ENCODE measurements at places on chromosomes 3 and 15.

DNA sequence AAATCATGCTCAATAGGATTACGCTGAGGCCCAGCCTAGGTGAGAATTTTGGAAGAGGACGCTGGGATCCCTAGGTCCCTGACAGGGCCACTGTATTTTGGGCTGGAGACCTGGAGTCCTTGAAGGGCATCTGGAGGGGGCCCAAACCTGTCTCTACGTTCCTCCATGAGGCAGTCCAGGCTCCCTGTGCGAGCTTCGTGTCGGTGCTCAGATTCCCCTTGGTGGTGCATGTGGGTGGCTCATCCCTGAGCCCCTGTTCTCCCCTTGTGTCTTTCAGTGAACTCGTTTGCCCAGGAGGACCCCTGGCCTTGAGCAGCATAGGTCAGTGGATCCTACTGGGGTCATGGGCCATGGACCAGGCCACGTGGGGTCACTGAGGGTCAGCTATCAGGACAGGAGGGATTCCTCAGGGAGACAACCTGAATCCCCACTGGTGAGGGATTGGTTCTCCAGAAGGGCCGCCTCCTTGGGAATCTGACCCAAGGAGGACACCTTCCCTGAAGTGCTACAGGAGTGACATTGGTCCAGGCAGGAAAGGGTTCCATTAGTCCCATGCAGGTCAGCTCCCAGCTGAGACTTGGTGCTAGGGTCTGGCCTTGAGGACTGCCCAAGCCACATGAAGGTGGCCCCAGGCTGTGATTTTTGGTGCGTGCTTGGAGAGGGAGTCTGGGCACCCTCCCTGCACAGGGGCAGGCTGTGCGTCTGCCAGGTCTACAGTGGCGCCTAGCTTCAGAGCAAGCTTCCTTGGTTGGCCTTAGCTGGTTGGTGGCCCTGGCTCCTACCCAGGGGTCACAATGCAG lies 229.8 kb downstream of the SNRPN start:
- DNase-seq = no peak

- no peak for DNase-seq
Observed at GRCh38 chr3:191136347-191136746, 62.7 kb upstream of the OSTN start.

DNA sequence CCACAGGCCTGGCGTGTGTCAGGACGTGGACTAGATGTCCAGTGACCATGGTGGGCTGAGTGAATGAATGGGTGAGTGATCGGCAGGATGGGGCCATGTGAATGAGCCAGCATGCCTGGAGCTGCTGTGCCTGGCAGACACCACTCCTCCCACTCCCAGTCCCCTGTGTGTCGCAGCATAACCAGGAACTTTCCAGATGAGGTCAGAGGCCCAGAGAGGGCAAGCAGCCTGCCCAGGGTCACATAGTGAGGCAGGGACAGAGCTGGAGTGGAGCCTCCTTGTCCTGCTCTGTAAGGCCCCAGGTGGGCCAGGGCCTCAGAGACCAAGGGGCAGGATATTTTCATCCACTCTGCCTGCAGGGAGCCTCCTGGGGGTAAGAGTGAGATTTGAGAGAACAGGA lies 6.4 kb downstream of the IQSEC1 start:
- DNase-seq = no peak

DNA sequence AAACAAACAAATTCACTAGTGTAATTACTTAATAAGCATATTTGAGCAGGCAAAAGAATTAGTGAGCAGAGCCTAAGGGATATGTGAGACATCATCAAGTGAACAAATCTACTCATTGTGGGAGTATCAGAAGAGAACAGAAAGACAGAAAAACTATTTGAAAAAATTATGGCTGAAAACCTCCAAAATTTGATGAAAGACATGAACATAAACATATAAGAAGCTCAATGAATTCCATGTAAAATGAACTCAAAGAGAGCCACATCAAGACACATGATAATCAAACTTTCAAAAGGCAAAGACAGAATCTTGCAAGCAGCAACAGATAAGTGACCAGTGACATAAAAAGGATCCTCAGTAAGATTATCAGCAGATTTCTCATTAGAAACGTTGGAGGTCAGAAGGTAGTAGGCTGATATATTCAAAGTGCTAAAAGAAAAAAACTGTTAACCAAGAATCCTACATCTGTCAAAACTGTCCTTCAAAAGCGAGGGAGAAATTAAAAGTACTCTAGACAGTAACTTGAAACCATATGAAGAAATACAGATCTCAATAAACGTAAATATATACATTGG lies 83.0 kb upstream of the UBP1 start:
- DNase-seq = no peak

- DNase-seq = no peak
Observed at GRCh38 chr15:93515256-93516051, 426.4 kb upstream of the RGMA start.

GRCh38 chr3:100420885-100421284 lies 19.5 kb downstream of the LNP1 start:
- DNase-seq = no peak

GRCh38 chr3:44942202-44942921 lies 33.6 kb downstream of the ZDHHC3 start:
- no peak for DNase-seq

GRCh38 chr15:73753250-73754130 lies at the start of gene INSYN1:
Gene INSYN1 (minus strand): TSS chr15:73753351. CDS start chr15:73751130, 2,221 bp downstream.
- peak; percentile 56 for DNase-seq

Measured in right lung (tissue), 10 donors.